Pons (tissue), 1 donor: ENCODE measurements at places on chromosomes 7 and 10.

GRCh38 chr10:16458166-16458955, 21.6 kb downstream of the PTER start:
- no peak for DNase-seq

- DNase-seq: no peak
Measured at GRCh38 chr7:7816816-7817536, 98.6 kb upstream of the RPA3 start.

DNA sequence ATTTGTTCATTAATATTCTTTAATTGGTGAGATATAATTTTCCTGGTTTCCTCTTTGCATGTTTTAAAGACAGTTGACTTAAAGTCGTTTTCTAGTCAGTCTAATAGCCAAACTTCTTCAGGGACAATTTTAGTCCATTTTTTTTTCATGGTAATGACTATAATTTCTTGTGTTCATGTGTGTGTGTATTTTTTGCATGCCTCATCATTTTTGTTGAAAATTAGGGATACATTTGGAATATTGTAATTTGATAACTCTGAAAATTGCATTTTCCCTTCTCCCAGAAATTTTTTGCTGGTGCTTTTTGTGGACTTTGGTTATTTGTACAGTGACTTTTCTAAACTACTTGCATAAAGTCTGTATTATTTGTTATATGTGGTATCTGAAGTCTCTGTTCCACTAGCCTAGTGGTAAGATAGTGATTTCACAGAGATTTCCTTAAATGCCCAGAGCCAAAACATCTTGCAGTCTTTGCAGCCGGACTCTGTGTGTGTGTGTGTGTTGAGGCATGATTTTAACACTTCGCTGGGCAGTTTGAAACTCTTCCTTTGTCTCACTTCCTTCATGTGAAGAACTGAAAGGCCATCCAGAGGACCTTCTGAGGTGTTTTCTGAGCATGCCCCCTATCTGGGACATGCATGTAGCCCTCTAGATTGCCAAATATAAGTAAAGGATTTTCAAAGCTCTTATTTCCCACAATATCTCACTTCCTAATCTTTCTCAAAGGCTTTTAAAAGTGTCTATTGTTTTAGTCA, 40.9 kb upstream of the ZNF365 start:
- no peak for DNase-seq

GRCh38 chr7:68613405-68613804, 984.9 kb upstream of the AUTS2 start:
- no peak for DNase-seq

DNA sequence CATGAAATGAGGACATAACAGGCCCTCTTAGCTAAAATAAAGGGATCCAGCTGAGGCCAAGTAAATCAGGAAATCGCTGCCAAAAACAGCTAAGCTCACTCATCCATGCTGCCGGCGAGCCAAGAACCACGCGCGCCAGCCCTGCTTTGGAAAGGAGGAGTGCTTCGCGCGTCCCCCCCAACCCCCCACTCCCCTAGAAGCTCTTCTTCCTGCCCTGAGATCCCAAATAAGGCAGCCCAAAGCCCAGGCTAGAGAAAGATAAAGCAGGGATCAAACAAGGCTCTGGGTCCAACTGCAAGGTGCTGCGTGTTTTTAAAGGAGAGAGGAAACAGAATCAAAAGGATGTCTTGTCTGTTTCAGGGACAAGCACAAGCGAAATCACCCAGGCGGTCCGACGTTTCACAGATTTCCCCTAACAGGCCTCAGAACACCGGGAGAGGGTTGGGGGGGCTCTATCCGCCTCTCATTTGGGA, 168.3 kb upstream of the AUTS2 start:
- DNase-seq: peak; percentile 45

- no peak for DNase-seq
Measured at GRCh38 chr7:139242741-139243281, 11.8 kb downstream of the UBN2 start.

DNA sequence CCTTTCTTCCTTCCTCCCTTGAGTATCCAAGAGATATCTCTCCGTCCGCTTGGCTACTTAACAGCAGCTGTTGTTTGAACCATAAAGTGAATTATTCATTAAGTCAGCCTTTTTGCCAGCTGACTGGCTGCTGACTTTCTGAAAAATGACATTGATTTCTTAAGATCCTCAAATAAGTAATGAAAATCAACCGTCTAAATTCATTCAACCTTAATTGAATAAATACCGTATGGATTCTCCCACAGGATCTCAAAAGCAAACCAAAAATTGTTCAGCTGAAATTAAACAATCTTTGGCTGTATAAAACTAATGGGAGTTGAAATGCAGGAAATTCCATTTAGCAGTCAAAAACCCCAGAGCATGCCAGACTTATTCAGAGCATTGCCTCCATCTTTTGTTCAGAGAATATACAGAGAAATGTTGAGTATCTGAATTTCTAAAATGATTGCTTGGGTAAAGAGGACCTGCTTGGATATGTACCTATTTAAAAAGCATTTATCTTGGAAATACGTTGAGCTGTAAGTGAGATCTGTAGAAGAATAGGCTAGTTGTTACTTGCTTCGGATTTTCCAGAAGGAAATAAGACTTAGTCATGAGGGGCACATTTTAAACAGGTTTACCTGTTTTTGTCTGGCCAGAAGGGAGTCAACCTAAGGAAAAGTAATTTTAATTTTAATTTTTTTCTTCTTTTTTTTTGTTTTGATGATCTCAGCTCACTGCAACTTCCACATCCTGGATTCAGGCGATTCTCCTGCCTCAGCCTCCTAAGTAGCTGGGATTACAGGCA, 136.2 kb downstream of the PLXDC2 start:
- no peak for DNase-seq

- DNase-seq: no peak
Measured at GRCh38 chr7:18675579-18675978, 180.0 kb downstream of the HDAC9 start.

- no peak for DNase-seq
Measured at GRCh38 chr7:78169992-78170391, 371.4 kb downstream of the PHTF2 start.

DNA sequence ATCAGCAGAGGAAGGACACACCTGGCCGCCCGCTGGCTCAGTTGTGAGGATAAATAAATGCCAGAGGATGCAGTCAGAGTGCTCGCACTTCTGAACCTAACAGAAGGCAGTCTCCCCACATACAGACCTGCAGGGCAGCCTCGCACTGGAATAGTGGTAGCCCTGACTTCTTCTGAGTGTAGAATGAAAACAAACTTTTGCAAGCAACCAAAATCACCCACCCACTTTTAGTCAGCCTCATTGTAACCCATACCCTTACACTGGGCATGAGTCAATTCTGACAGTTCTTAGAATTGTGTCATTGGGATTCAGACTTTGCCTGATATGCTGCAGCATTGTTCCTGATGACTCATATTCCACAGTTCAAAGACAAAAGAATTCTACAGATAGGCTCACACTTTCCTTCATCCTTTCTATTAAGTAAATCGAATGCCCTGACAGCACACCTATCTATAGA, 167.0 kb upstream of the CDK1 start:
- no peak for DNase-seq

- no peak for DNase-seq
Measured at GRCh38 chr10:129972145-129972965, 8.3 kb upstream of the EBF3 start.

DNA sequence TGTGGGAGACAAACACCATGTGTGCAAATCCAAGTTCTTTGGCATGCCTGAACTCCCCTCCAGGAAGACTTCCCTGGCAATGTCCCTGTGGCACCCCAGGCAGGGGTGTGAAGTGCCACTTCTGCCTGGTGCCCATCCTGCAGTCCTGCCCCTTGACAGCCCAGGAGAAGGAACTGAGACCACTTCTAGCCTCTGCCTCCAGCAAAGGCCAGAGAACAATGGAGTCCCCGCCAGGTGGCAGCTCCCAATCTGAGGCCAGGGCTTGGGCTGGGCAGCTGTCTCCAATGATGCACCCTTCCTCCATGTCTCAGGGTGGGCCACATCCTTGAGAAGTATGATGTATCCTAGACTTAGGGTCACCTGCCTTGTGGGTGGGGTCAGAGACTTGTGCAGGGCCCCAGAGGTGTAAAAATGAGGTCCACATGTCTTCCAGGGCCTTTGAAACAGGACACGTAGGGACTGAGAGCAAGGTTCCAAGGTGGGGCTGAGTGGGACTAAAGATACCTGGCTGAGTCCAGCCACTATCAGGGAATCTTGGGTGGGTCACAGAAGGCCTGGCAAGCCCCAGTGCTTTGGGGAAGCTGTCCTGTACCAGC, 5.5 kb downstream of the FXYD4 start:
- no peak for DNase-seq

- peak; percentile 58 for DNase-seq
Measured at GRCh38 chr7:6375348-6376101, 72.2 kb downstream of the DAGLB start.

DNA sequence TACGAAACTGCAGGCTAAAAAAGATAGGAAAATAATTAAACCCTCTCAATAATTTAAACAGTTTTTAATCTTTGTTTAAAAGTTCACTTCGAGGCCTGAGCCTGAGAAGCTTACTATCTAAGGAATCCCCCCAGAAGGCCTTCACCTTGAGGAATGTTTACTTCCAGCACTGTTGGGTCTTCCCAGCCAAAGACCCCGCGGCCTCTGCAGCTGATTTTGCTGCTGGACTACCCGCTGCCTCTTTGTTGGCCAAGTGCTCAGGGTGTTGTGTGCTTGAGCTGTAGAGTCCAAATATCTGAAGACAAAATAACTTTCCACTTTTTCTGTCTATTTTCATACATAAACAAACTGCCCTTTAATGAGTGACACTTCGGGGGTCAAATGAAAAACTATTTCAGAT, 292.7 kb downstream of the GLRX3 start:
- no peak for DNase-seq

GRCh38 chr7:327233-327931, 37.4 kb downstream of the FOXL3 start:
- no peak for DNase-seq

- DNase-seq: peak; percentile 45
Measured at GRCh38 chr10:45548068-45548467, 124.5 kb downstream of the ZFAND4 start.

- DNase-seq: no peak
Measured at GRCh38 chr10:21593986-21594385, 60.0 kb downstream of the MLLT10 start.

GRCh38 chr10:97095701-97096260, 90.0 kb downstream of the SLIT1 start:
- DNase-seq: no peak

GRCh38 chr10:8053446-8054243, 843 bp upstream of the GATA3 start:
- DNase-seq: peak; percentile 41

GRCh38 chr10:12684784-12685183, 316.7 kb downstream of the CCDC3 start:
- no peak for DNase-seq

GRCh38 chr10:29643771-29644501, 9.2 kb upstream of the SVIL start:
- DNase-seq: no peak

DNA sequence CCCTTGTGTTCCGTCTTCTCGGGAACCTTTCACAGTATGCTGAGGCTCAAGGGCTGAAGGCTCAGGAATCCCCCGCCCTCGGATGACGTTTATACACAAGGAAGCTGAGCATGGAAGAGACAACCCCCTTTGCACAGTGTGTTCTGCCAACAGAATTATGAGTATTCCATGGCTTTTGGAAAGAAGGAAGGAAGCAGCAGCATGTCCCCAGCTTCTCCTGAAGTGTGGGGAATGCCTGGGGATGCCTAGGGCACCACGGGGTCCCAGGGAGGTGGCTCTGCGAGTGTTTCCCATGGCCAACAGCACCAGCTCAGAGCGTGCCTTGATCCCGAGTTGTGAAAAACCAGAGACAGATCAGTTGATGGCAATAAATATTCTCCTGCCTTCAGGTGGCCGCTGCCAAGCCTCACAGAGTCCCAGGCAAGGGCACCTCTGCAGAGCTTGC, 88.8 kb upstream of the DDC start:
- DNase-seq: peak; percentile 16

GRCh38 chr7:142566271-142566670, 183.0 kb upstream of the PRSS1 start:
- no peak for DNase-seq

- peak; percentile 23 for DNase-seq
Measured at GRCh38 chr10:110860576-110861241, 11.0 kb upstream of the PDCD4 start.

- DNase-seq: no peak
Measured at GRCh38 chr7:27173956-27174873, at the start of gene HOXA10. TSS of gene HOXA10 (minus strand) at chr7:27174320. CDS start at chr7:27174306, 14 bp downstream.

- DNase-seq: no peak
Measured at GRCh38 chr7:95126053-95126709, 198.2 kb downstream of the PON1 start.

- no peak for DNase-seq
Measured at GRCh38 chr7:129702316-129702715, 90.8 kb downstream of the NRF1 start.

GRCh38 chr7:45050198-45050597, 38.6 kb downstream of the NACAD start:
- DNase-seq: no peak

- no peak for DNase-seq
Measured at GRCh38 chr10:66162560-66163143, 763.2 kb upstream of the LRRTM3 start.
